ENCODE measurements at places on chromosomes 3 and 15.

- DNase-seq = no peak
These were observed 54.1 kb upstream of the CCR2 start for GRCh38 chr3:46299608-46300460.

DNA sequence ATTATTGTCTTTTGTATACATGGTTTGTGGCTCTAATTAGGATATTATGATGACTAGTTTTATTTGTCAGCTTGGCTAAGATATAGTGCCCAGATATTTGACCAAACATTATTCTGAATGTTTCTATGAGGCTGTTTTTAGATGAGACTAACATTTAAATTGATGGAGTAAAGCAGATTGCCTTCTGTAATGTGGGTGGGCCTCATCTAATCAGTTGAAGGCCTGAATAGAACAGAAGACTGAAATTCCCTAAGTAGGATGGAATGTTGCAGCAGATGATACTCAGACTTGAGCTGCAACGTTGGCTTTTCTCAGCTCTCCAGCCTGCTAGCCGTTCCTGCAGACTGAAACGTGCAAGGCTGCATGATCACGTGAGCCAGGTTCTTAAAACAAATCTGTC, 546.5 kb downstream of the EDEM1 start:
- DNase-seq = no peak

DNA sequence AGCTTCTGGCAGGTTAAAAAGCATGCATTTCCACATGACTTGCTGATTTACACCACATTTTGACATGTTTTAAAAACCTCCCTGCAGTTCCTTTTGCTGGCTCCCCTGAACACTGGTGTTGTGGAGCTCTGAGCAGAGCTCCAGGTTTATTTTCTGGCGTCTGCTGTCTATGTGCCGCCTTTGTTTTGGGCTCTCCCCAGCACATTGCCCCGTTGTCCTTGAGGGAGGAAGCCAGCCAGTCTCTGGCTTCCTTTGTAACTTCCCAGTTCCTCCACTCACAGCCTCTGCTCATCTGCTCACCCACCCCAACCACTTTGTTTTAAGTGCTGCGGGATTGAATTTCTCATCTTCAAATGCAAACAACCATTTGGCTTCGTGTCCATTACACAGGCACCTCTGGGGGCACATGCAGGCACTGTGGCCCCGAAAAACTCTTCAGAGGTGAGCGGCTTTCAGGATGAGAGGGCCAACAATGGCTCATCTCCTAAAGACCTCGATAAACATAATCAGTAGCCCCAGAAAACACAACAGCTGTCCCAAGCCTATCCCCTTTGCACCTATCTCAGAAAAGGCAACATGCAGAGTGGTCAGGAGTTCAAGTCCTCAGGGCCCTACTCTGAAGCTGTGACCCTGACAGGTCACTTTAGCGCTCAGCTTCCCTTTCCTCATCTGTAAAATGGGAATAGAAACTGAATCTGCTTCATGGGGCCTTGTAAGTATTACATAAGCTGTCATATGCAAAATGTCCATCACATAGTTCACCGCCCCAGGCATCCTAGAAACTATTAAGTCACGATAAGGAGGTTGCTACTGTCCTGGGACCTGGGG, 1.3 kb upstream of the MEF2A start:
- DNase-seq = no peak

DNA sequence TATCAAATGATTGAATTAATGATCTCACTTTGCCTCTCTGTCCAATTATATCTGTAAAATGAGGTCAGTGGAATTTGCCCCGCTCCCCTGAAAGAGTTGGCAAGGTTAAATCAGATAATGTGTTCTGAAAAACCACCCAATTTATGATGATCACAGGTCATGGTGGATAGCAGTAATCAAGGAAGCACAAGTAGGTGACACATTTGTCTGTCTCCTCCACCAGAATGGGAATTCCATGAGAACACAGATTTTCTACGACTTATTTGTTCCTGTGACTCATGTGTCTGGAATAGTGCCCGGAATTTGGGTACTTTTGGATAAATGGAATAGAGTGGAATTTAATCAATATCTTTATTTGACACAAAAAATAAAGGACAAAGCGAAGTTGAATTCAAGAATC, 220.9 kb upstream of the SUCLG2 start:
- DNase-seq = no peak

DNA sequence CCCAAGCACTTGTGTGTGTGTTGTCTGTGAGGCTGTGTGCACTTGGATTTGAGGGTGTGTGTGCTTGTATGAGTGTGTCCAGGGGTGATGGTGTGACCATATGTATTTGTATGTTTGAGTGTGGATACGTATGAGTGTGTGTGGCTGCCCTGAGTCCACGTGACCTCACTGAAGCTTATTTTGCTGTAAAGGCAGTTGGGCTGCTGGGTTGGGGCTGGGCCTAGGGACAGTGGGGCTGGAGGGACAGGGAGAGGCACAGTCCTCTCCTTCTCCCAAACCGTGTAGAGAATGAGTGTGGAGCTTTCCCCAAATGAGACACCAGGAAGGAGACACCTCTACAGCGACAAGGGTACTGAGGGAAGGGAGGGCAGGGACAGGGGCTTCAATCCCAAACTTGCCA, 163.4 kb upstream of the TLE3 start:
- DNase-seq = no peak
